ENCODE measurements at places on chromosomes 16 and 17. TPM values are rescaled to one million over a fixed set of nuclear protein-coding genes. Genes with fewer than 3 reads are reported as not detected.

DNA sequence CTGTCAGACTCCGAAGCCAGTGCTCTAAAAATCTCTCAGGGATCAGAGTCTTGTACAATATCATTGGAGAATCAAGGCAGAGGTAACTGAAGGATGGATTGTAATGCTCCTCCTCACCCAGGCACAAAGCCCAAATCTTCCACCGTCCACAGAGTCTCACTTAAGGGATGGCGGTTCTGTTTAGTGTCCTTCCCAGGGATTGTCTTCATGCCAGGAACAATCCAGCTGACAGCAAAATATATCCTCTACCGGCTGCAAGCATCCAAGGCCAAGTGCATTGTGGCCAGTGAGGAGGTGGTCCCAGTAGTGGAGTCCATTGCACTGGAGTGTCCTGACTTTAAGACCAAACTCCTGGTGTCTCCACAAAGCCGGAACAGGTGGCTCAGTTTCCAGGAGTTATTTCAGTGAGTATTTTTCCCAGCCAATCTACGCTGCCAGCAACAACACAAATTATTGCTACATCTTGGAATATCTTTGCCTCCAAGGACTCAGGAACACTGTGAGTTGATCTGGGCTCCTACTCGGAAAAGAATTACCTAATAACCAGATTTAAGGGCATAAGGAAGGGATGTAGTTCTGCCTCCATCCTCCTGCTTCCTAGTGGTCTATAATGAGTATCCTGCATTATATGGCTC, 13.9 kb upstream of the ACSM1 start:
- no peak for DNase-seq

- no peak for DNase-seq
These were observed 17.6 kb downstream of the ACE start for GRCh38 chr17:63494300-63494928.

- no peak for DNase-seq
These were observed 11.8 kb downstream of the NKD1 start for GRCh38 chr16:50559804-50560514.

DNA sequence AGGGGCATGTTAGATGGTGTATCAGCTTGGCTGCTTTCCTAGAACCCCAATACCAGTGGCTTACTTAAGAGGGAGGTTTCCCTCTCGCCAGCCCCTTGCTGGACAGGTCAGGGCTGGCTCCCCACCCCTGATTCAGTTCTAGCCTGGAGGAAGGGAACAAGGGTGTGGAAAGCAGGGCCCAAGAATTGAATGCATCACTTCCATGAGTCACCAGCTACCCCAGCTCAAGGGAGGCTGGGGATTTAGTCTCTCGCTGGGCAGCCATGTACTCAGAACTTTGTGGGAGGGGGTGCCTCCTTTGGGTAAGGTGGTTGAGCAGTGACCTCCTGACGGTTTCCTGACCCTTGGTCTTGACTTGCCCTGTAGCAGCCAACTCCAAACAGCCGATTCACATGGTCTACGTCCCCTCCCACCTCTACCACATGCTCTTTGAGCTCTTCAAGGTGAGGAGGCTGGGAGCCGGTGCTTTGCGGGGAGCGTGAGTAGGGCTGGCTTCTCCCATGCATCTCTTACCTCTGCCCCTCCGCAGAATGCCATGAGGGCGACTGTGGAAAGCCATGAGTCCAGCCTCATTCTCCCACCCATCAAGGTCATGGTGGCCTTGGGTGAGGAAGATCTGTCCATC, 12.8 kb downstream of the PDK2 start:
- DNase-seq: no peak

- no peak for DNase-seq
These were observed 1.5 kb upstream of the PHKG2 start for GRCh38 chr16:30746638-30747175.

GRCh38 chr16:49964973-49965372, 60.1 kb upstream of the CNEP1R1 start:
- DNase-seq: no peak

DNA sequence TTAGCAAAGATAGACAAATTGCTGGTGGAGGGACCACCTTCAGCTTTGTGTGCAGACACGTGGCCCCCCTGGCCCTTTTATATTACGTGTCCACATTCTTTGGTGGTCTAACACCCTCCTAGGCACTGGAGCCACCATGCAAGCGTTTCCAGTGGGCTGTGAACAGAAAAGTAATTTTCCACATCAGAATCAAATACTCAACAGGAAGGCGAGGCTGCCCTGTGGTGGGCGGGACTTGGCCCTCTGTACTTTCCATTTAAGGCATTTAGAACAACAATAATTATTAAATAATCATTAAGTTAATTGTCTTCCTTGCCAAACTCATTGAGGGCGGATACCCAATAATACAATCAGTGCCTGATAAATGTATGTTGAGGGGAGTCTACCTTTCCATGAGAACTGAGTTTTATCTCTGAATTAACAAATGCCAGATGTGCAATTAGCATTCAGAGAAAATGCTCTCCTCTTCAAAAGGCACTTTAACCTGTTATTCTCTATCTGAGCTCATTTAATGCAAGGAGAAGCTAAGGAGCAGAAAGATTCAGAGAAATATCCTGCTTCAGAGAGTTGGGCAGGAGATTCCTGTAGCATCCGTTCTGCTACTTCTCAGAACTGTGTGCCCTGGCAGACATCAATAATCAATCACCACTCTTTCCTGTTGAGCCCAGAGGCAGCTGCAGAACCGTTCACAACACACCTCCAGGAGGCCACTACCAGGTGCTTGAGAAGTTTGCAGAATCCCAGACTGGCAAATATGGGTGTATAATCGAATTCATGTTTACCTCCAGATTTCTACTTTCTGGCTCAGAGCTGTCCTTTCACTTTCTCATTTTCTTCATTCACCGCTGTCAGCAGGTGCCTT, 109.4 kb downstream of the CMIP start:
- DNase-seq: no peak

GRCh38 chr17:57445772-57446472, 189.6 kb downstream of the MSI2 start:
- no peak for DNase-seq

DNA sequence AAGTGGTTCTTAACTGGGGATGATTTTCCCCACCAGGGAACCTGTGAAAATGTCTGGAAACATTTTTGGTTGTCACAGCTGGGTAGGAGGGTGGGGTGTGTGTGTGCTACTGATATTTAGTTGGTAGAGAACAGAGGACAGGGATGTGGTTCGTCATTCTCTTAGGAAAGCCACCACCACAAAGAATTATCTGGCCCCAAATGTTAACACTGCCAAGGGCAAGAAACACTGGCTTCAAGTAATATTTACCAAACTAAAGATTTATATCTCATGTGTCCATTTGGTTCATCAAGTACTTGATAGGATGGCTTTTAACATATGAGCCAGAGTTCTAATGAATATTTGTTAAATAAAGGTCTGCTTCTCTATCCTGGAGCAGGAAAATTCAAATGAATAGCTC, 19.5 kb downstream of the MPHOSPH6 start:
- DNase-seq: no peak

GRCh38 chr16:83420206-83420760, 387.5 kb upstream of the HSBP1 start:
- no peak for DNase-seq

DNA sequence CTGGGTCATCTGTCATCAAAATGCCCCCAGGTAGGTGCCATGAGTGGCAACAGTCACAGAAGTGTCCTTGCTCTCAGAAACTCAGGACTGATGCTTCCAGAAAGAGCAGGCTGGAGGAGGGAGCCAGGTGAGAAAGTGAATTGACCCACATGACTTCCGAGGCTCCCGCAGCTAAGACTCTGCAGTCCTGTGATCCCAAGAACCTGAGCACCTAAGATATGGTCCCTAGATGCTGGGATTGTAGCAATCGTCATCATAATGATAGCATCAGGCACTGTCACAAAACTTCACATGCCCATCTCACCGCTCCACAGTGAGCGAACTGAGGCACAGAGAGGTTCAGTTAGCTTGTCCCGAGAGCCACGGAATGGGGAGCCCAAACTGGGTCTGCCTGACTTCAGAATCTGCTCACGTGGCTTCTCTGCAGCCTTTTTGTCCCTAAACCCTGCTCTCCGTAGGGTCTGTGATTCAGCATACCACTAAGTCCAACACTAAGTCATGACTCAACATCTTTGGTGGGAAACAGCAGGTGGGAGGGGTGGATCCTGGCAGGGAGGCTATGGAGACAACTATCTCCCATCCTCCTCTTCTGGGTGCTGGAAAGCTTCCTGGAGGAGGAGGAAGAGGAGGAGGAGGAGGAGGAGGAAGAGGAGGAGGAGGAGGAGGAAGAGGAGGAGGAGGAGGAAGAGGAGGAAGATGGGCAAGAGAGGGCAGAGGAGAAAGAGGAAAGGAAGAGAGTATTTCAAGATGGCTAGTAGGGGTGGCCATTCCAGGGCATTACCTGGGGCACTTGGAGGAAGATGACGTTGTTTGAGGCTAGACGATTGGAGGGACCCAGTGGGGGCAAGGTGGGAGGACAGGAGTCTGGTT, 55.5 kb upstream of the DLX4 start:
- DNase-seq: no peak

DNA sequence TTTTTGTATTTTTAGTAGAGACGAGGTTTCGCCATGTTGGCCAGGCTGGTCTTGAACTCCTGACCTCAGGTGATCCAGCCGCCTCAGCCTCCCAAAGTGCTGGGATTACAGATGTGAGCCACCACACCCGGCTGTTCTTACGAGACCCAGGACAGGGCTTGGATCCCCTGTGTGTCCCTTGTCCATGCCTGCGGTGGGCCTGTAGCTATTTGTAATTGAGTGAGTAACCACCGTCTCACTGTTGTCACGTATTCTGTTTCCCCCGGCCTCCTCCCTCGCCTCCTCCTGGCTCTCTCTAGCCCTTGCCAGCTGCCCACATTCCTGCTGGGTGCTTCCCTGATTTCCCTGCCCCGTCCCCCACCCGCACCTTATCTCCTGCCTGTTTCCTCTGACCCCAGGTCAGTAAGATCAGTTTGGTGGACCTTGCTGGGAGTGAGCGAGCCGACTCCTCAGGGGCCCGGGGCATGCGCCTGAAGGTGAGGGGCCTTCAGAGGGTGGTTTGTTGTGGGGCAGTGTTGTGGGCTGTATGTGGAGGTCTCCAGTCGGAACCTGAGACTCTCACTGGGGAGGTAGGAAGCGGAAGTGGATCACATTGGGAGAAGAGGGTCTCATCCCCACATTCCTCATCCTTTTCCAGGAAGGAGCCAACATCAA, 5.6 kb downstream of the KIF1C start:
- DNase-seq: no peak

GRCh38 chr17:8126491-8127066, 2.7 kb upstream of the HES7 start:
- DNase-seq: peak; percentile 58

- DNase-seq: peak; percentile 55
These were observed 1.5 kb downstream of the FBRS start for GRCh38 chr16:30659507-30660423.

DNA sequence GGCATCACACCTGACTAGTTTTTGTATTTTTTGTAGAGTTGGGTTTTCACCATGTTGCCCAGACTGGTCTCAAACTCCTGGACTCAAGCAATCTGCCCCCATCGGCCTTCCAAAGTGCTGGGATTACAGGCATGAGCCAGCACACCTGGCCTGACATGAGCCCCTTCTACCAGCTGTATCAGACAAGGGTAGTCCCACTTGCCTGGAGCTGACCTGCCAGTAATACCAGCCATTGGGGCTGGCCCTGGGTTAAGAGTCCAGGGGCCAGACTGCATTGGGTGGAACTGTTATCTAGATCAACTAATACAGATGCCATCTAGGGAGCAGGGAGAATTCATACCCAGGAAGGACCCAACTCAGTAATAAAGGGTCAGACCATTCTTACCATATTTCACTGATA, 28.1 kb downstream of the WSB1 start:
- no peak for DNase-seq

DNA sequence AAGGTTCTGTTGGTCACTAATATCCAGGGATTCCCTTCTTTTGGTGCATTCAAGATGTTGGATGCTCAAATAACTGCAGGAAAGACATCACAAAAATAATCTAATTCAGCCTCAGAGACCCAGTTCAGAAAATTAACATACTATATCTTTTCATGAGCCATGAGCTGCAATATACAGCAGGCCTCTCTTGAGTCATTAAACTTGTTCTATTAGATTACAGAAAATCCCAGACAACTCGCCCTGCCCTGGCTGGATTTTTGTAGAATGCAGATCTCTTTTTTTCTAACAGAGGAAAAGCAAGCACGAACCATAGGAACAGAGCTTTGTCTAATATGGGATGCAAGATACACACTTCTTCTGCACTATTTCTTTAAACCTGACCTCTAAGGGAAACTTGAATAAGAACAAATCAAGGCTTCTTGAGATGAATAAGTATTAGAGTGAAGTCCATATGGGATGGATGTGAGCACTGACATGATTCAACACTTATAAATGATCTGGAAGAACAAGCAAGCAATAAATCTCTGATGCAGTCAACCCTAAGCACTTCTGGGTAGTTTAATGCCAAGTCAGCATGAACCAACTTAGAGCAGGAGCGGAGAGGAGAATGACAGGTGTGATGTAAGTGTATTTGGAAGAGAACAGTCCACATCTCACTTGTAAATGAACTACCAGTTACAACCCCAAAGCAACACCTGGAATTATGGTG, 70.7 kb upstream of the GNAO1 start:
- no peak for DNase-seq

DNA sequence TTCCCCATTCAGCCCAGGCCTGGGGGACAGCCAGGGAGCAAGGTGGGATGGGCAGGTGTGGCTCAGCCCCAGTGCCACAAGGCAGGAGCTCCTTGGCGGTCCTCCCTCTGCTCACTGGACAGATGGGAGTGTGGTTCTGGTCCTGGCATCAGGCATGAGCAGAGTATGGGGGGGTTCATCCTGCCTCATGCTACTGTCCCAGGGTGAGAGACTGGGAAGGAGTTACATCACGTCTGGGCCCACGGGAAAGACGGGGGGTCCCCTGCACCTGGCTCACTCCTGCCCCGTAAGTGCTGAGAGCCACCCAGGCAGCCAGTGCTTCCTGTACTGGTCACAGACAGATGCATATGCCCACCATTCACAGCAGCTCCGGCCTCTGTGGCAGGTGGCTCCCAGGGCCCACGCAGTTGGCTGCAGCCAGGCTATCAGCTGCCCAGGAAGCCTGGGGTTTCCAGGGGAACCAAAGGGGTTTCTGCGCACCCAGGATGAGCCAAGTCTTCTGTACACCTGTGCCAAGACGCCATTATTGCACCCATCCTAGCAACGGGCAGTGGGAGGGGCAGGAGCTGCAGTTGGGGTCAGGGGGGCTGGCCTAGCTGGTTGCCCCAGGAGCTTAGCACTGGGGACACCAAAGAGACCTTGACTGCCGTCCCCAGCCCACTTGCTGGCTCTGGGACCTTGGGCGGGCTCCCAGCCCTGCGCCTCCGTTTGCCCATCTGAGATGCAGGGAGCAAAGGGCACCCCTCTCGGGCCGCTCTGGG, 1.9 kb downstream of the BAIAP3 start:
- DNase-seq: no peak

NT5C3B gene
- polyA plus RNA-seq: 89.7 TPM

TEX14 gene
- polyA plus RNA-seq: 0.30 TPM

ARHGDIG gene
- polyA plus RNA-seq: 165 TPM

PPP4C gene
- 47.2 TPM for polyA plus RNA-seq

HOXB8 gene
- polyA plus RNA-seq: 0.12 TPM

ELOB gene
- 157 TPM for polyA plus RNA-seq

OR4D2 gene
- not detected for polyA plus RNA-seq

All from pancreas (tissue), 10 donors.